Activated CD4-positive, alpha-beta T cell treated with anti-CD3 and anti-CD28 coated beads, Interleukin-2, amount 10 ng/mL, durations not matched to agents 24 days and 14 days (primary cell): ENCODE measurements at places on chromosomes 3 and 15. TPM values are rescaled to one million over a fixed set of nuclear protein-coding genes. Genes with fewer than 3 reads are reported as not detected.

The RFX7 gene
- total RNA-seq: 34.0 and 36.3 TPM in 2 replicates

The FOXB1 gene
- 0.54 and 0.68 TPM in 2 replicates for total RNA-seq

The RASGRP1 gene
- total RNA-seq: 94.4 and 94.7 TPM in 2 replicates

GRCh38 chr3:43583481-43583880 is 38.3 kb downstream of the ANO10 start:
- no peak for DNase-seq
- no peaks in the 10 kb centered on the region for H3K27me3 ChIP-seq
- H3K4me3 ChIP-seq: no peak overlapping the region
- no peaks in the 10 kb centered on the region for H3K36me3 ChIP-seq

DNA sequence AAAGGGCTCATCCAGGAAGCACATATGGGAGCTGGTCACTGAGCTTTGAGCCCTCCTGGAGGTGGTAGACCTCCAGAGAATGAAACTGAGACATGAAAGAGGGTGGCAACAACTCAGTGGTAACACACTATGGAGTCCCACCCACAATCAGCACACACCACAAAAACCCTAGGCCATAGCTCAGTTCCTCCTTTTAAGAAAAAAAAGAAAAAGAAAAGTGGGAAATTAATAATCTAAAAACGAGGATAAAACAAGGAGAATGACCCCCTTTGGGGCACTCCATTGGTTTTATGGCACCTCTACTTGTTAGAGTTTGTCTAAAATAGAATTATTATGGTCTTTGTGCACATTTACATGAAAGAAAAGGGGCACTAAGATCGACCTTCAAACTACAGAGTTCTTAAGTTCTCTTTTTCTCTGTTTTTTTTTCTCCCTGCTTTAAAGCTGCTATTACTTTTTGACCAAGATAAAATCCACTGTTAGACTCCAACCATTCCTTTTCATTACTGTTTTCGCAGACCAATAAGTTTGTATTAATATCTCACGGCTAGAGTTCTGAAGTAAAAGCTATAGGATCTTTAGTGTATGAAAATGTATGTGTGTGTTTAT is 40.2 kb upstream of the ZBTB20 start:
- H3K4me3 ChIP-seq: no peak overlapping the region
- H3K36me3 ChIP-seq: no peaks in the 10 kb centered on the region
- peaks cover 5% of the 10 kb centered on the region for H3K4me1 ChIP-seq
- DNase-seq: no peak

DNA sequence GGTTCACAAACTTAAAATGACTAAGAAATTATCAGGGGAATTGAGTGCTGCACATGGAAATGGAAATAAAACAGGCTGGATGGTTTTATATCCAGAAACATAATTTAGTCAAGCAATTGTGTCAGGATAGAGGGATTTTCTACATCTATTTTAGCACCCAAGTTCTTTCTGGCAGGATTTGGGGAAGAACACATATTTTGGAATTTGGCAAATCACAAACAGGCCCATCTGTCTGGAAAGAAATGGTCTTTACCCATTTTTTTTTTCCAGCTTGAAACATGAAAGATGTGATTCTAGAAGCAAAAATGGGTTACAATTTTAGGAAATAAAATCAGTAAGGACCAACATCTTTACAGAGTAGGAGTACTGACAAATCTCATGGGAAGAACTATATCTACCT is 14.4 kb upstream of the UNC13C start:
- no peaks in the 10 kb centered on the region for H3K27me3 ChIP-seq
- H3K4me3 ChIP-seq: no peak overlapping the region
- H3K27ac ChIP-seq: no peak overlapping the region
